ENCODE measurements at places on chromosomes 13 and 19. TPM values are rescaled to one million over a fixed set of nuclear protein-coding genes. Genes with fewer than 3 reads are reported as not detected.

- no peaks in the 10 kb centered on the region for H3K36me3 ChIP-seq
- peak; percentile 37 for DNase-seq
- no peaks in the 10 kb centered on the region for H3K27me3 ChIP-seq
- peaks cover 11% of the 10 kb centered on the region for H3K4me1 ChIP-seq
- H3K27ac ChIP-seq = peak overlapping the region; percentile 52
These were observed 108.7 kb upstream of the MBNL2 start for GRCh38 chr13:97113231-97114001.

The CYP4F12 gene
- total RNA-seq = 13.5 TPM

The CKM gene
- not detected for total RNA-seq

The SIGLEC14 gene
- total RNA-seq = 3.5 TPM

DNA sequence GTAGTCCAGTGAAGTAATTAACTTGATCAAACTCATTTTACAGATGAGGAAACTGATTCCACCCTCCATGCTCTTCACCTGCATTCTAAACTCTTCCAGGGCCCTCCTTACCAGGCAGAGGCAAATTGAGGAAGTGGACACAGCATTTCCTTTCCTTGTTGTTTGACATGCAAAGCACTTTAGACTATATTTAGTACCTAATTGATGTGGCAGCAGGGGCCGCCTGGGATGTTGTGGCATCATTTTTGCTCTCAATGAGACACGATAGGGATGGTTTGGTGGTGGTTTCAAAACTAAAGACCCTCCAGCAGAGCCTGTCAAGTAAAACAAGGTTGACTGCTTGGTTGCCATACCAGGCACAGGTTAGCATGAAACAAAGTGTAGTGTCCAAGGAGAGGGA is 7.9 kb downstream of the SIPA1L3 start:
- no peaks in the 10 kb centered on the region for H3K4me1 ChIP-seq
- no peaks in the 10 kb centered on the region for H3K36me3 ChIP-seq
- H3K27me3 ChIP-seq = no peaks in the 10 kb centered on the region
- DNase-seq = no peak
- H3K27ac ChIP-seq = no peak overlapping the region

DNA sequence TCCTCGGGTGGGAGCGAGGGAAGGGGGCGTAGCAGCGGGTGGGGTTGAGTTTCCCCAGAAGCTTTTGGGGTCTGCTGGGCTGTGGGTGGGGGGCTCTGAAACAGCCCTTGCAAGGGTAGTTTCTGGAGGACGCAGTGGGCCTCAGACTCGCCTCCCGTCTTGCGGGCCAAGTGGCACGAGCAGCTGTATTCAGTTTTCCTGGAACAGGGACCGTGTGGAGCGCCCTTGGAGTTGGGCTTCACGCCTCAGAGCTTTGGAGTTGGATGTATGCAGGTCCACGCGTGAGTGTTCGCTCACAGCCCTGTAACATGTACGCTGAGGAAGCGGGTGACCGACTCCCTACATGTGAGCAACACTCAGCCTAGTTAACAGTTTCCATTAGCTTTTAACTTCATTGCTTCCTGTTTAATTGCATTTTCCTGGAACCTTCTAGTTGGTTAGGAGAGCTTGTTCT is 603 bp downstream of the TM9SF2 start:
- no peak for DNase-seq
- H3K4me1 ChIP-seq = peaks cover 6% of the 10 kb centered on the region
- H3K27me3 ChIP-seq = no peaks in the 10 kb centered on the region
- no peaks in the 10 kb centered on the region for H3K36me3 ChIP-seq
- H3K27ac ChIP-seq = peak overlapping the region; percentile 83

DNA sequence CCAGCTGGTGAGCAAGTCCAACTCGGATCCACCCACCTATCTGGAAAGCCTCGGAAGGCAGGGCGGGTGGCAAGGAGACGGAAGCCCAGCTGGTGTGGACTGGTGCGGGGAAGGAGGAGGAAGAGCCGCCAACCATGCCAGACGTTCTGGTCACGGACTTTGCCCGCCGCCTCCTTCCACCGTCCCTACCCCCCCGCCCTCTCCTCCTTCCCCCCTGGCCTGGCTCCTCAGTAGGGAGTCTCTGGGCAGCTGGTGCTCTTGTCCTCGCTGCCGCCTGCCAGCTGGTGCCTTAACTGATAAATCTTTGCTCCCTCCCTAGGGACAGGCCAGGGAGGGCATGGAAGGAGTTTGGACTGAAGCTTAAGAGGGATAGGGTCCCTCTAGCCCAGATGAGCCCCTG is 4.8 kb downstream of the SYNGR4 start:
- H3K27ac ChIP-seq = no peak overlapping the region
- H3K27me3 ChIP-seq = no peaks in the 10 kb centered on the region
- H3K4me3 ChIP-seq = no peak overlapping the region
- no peak for DNase-seq

The GJB6 gene
- 0.41 TPM for total RNA-seq

The CBY2 gene
- total RNA-seq = not detected

GRCh38 chr13:39766464-39767158 is 111.1 kb downstream of the COG6 start:
- no peak overlapping the region for H3K4me3 ChIP-seq
- peak overlapping the region; percentile 78 for H3K27ac ChIP-seq
- H3K4me1 ChIP-seq = peaks cover 7% of the 10 kb centered on the region

GRCh38 chr19:14699641-14700040 is 9.8 kb downstream of the ZNF333 start:
- H3K4me1 ChIP-seq = no peaks in the 10 kb centered on the region
- H3K4me3 ChIP-seq = no peak overlapping the region
- no peaks in the 10 kb centered on the region for H3K27me3 ChIP-seq
- H3K27ac ChIP-seq = no peak overlapping the region

- no peaks in the 10 kb centered on the region for H3K27me3 ChIP-seq
- no peaks in the 10 kb centered on the region for H3K36me3 ChIP-seq
- DNase-seq = no peak
- H3K27ac ChIP-seq = no peak overlapping the region
These were observed 12.6 kb downstream of the ATP11A start for GRCh38 chr13:112702341-112702985.

GRCh38 chr19:48506138-48506733 is 5.4 kb downstream of the LMTK3 start:
- H3K4me1 ChIP-seq = no peaks in the 10 kb centered on the region
- no peak overlapping the region for H3K4me3 ChIP-seq
- no peak for DNase-seq
- H3K27ac ChIP-seq = no peak overlapping the region

DNA sequence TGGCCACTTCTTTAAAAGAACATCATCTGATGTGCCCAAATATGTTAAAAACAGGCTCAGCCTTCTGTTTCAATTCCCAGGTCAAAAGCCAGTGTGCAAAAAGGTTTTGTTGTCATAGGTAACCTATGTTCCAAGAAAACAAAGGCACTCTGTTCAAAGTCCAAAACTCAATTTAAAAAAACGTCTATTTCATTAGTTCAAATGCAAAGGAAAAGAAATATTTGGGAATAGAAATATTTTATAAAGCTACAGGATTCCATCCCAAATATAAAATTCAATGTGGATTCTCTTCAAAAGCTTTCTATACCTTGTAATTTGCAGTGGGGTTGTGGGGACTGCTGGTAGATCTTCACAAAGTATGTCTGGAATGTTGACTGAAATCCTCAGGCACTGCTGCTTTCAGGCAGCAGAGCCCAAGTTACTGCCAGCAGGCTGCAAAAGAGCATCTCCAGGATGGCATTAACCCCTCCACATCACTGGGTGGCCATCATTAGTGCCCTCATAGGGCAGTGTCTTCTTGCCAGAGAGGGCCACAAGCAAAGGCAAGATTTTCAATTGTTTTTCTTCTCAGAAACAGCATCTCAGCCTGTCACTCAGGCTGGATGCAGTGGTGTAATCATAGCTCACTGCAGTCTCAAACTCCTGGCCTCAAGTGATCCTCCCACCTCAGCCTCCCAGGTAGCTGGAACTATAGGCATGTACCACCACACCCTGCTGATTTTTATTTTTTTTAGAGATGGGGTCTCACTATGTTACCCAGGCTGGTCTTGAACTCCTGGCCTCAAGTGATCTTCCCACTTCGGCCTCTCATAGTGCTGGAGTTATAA is 22.8 kb upstream of the STK24 start:
- no peak overlapping the region for H3K4me3 ChIP-seq
- H3K27me3 ChIP-seq = no peaks in the 10 kb centered on the region
- H3K4me1 ChIP-seq = no peaks in the 10 kb centered on the region
- no peak overlapping the region for H3K27ac ChIP-seq
- no peak for DNase-seq

- DNase-seq = no peak
- no peak overlapping the region for H3K27ac ChIP-seq
- H3K27me3 ChIP-seq = no peaks in the 10 kb centered on the region
- H3K36me3 ChIP-seq = no peaks in the 10 kb centered on the region
- no peaks in the 10 kb centered on the region for H3K4me1 ChIP-seq
These were observed 13.2 kb upstream of the CREB3L3 start for GRCh38 chr19:4140237-4140711.

- H3K27ac ChIP-seq = peak overlapping the region; percentile 69
- no peak for DNase-seq
- no peaks in the 10 kb centered on the region for H3K36me3 ChIP-seq
- peaks cover 11% of the 10 kb centered on the region for H3K4me1 ChIP-seq
These were observed 6.3 kb downstream of the KCTD12 start for GRCh38 chr13:76879883-76880270.

GRCh38 chr19:12772323-12772722 is 3.0 kb downstream of the HOOK2 start:
- H3K4me3 ChIP-seq = no peak overlapping the region
- H3K4me1 ChIP-seq = no peaks in the 10 kb centered on the region
- H3K36me3 ChIP-seq = no peaks in the 10 kb centered on the region
- no peak overlapping the region for H3K27ac ChIP-seq
- H3K27me3 ChIP-seq = no peaks in the 10 kb centered on the region

The EPSTI1 gene
- 6.9 TPM for total RNA-seq

- H3K36me3 ChIP-seq = no peaks in the 10 kb centered on the region
- H3K4me1 ChIP-seq = peaks cover 7% of the 10 kb centered on the region
- no peaks in the 10 kb centered on the region for H3K27me3 ChIP-seq
- peak overlapping the region; percentile 95 for H3K27ac ChIP-seq
These were observed 7.0 kb downstream of the HIF3A start for GRCh38 chr19:46303691-46304397.

The LILRB1 gene
- total RNA-seq = 3.9 TPM

DNA sequence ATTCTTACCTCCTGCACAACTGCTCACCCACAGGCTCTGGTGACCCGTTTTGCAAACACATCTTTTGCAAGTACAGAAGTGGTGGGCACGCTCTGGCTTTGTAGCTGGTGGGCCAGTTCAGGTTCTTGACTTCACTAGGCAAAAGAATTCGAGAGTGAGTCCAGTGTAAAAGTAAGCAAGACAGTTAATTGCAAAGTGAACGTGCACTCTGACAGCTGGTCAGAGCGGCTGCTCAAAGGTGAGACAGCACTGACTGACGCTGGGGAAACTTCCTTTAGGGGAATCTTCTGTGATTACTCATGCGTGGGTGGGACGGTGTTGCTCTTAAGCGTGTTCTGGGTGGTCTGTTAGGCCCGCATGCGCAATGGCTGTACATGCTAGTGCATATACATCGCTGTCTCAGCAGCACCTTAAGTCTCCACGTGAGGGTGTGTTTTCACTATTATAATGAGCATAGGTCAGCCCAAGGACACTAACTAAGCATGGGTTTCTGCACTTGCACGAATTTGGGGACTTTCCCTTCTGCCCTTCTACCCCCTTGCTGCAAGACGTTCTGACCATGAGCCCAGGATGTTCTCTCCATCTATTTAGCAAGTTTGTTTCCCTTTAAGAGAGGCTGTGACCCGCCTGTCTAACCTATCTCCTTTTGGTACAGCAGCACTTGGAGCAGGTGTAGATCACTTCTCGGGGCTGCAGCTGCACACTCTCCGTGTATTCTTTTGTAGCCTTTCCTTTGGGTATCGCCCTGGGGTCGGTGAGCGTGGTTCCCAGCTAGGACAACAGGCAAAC is 30.2 kb upstream of the CD33 start:
- no peak overlapping the region for H3K4me3 ChIP-seq
- H3K27ac ChIP-seq = no peak overlapping the region
- no peaks in the 10 kb centered on the region for H3K27me3 ChIP-seq
- H3K4me1 ChIP-seq = no peaks in the 10 kb centered on the region
- H3K36me3 ChIP-seq = no peaks in the 10 kb centered on the region
- DNase-seq = no peak

DNA sequence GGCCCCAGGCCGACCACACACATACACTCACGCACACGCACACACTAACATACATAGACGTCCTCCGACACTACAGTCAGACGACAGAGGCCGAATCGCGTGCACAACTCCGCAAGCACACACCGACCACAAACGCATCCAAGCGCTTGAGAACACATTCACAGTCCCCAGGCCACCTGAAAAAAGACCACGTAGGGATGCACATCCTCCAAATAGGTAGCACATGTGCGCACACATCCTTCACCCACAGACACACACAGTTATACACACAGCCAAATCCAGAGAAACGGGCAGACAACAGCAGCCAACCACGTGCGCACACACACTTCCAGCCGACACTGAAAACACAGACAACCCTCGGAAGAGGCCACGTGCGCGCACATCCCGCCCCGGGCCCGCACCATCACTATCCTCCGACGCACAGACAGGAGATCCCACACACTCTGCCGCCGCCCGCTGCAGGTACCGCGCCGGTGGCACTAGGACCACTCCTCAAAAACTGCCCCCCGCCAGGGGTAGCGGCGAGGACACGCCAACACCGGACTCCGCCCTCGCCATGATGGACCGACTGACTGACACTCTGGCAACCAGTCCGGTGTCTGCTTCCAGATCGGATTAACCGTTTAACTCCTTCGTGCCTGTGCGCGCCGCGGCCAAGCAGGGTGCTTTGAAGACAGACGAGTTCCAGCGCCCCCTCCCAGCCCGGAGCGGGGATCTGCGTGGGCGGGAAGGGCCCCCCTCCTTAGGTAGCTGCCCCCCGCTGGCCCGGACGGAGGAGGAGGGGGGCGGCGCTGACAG is 493 bp upstream of the PDE4A start:
- H3K4me1 ChIP-seq = no peaks in the 10 kb centered on the region
- no peaks in the 10 kb centered on the region for H3K36me3 ChIP-seq
- peaks cover 47% of the 10 kb centered on the region for H3K27me3 ChIP-seq
- no peak overlapping the region for H3K27ac ChIP-seq
- DNase-seq = no peak
- no peak overlapping the region for H3K4me3 ChIP-seq

The MAST1 gene
- 1.2 TPM for total RNA-seq

DNA sequence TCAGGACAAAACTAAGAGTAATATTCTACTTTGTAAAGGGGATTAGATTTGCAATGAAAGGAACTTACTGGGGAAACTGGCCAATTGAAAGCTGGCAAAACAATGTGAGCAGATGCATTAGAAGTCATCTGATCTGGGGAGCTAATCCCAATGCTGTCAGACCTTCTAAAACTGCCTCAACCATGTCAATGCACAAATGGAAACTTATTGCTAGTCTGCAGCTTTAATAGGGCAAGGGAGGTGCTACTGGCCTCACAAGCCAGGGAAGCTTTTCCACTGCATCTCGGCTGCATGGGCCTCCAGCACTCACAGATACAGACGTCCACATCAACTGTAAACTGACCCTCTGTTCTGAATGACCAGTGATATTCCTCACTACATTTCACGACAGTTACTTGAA is 154.2 kb downstream of the LHFPL6 start:
- no peak for DNase-seq
- peaks cover 14% of the 10 kb centered on the region for H3K4me1 ChIP-seq
- no peaks in the 10 kb centered on the region for H3K36me3 ChIP-seq
- H3K27me3 ChIP-seq = no peaks in the 10 kb centered on the region

The METTL21C gene
- total RNA-seq = not detected

GRCh38 chr13:22428188-22428828 is 752.5 kb upstream of the SGCG start:
- H3K27me3 ChIP-seq = no peaks in the 10 kb centered on the region
- no peak overlapping the region for H3K4me3 ChIP-seq
- H3K4me1 ChIP-seq = peaks cover 6% of the 10 kb centered on the region
- H3K36me3 ChIP-seq = no peaks in the 10 kb centered on the region
- peak overlapping the region; percentile 48 for H3K27ac ChIP-seq
- DNase-seq = no peak

The AMER2 gene
- total RNA-seq = not detected

- no peaks in the 10 kb centered on the region for H3K36me3 ChIP-seq
- no peaks in the 10 kb centered on the region for H3K27me3 ChIP-seq
- H3K27ac ChIP-seq = peak overlapping the region; percentile 95
- no peak overlapping the region for H3K4me3 ChIP-seq
These were observed 59.6 kb downstream of the MYO9B start for GRCh38 chr19:17135001-17135853.
